ENCODE measurements at places on chromosomes 4 and X. TPM values are rescaled to one million over a fixed set of nuclear protein-coding genes. Genes with fewer than 3 reads are reported as not detected.

LRP2BP gene
- total RNA-seq = 0.45 TPM

IL9R gene
- total RNA-seq = not detected

NWD2 gene
- total RNA-seq = not detected

CSAG3 gene
- total RNA-seq = not detected

ANOS1 gene
- total RNA-seq = 0.54 TPM

IL2RG gene
- total RNA-seq = not detected

CXCL6 gene
- total RNA-seq = 1.2 TPM

TMPRSS11A gene
- not detected for total RNA-seq

PCDH18 gene
- 1.2 TPM for total RNA-seq

TAF7L gene
- 0.09 TPM for total RNA-seq

Data from endothelial cell of coronary artery (primary cell).